ENCODE measurements at places on chromosomes 11 and 22.

GRCh38 chr11:65611028-65611757, 2.8 kb downstream of the MAP3K11 start:
- no peak for DNase-seq

GRCh38 chr22:43152003-43152356, 621 bp downstream of the TSPO start:
- no peak for DNase-seq

DNA sequence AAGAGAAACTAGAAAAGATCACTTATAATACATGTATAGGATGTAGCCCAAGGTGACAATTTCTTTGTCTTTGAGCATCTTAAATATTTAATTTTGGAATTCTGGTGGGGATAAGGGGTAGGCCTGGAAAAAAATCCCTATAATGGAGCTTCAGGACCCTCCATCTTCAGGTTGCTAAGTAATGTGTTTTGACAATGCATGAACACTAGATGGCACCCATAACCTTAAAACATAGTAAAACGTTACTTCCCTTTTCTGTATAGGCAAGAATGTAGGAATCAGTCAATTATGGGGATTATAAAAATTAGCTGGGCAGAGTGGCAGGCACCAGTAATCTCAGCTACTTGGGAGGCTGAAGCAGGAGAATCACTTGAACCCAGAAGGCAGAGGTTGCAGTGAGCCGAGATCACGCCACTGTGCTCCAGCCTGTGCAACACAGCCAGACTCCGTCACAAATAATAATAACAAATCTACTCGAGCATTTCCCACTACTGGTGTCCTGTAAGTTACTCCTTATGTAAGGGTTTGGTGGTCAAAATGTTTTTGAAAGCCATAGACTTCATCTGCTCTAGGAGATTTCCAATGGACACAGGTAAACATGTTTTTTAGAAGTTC, 541.9 kb upstream of the CCDC90B start:
- DNase-seq: peak; percentile 39

DNA sequence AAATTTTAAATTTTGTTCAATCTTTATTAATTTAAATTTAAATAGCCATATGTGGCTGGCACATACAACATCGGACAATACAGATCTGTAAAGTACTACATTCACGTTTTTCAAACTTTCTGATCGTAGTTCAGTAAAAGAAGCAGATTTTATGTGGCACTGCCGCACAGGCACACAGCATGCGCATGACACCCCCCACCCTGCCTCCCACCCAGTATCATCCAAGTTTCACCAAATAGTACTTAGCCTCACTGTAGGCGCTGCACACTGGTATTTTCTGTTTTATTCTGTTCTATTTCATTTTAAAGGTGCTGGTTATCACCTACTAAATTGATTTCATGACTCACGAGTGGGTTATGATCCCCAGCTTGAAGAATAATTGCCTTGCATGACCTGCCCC, 159.9 kb downstream of the HIPK3 start:
- no peak for DNase-seq

DNA sequence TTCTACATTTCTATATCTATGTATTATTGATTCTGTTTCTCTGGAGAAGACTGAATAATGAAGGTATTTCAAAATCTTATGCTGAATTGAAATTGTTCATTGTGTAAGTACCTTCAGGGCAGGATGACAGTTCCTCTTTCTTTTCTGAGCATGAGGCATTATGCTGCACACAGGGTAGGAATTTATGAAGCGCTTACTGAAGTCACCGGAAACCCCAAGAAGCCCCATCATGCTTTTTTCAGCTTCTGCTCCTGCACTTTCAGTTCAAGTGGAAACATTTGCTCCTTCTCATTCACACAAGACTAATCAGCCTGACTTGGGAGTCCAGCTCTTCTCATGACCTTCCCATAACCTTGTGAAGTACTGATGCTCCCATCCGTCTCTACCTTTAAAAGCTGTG, 314.7 kb upstream of the SORL1-AS1 start:
- DNase-seq: peak; percentile 9

- no peak for DNase-seq
These were observed 32.2 kb downstream of the CSNK2A3 start for GRCh38 chr11:11320825-11321224.

DNA sequence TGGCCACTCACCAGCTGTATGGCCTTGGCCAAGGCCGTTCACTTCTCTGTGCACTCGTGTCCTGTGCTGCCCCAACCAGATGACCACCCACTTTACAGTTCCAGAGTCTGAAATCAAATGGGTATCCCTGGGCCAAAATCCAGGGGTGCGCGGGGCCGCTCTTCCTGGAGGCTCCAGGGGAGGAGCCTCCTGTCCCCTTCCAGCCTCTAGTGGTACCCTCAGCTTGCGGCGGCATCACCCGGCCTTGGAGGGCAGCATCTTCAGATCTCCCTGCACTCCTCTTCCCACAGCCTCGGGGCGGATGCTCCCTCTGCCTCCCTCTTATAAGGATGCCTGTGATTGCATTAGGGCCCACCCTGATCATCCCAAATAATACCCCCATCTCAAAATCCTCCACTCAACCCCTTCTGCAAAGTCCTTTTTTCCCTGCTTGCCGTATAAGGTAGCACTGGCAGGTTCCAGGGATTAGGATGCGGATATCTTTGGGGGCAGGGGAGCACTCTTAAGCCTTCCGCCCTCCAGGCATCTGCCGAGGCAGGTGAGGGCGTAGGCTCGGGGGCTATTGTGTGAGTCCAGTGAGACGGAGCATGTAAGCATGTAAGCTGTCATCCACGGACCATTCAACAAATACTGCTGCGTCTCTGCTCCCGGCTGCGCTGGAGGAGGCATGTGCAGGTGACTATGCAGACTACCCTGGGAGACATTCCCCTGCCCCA, 24.4 kb upstream of the SHISAL1 start:
- DNase-seq: no peak

DNA sequence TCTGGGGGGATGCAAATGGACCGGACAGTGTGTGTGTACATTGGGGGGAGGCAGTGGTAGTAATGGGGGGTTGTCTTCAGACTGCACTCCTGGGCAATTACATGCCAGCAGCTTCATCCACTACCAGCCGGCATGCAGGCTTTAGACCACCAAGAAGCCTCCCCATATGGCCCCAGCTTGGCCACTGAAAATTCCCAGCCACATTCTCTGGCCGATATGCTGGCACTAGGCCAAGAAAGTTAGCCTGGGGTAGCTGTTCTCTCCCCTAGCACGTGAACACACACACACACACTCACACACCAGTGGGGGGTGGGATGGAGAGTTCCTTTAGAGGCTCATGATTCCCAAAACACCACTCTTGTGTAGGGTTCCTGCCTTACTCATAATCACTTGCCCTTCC, 3.6 kb upstream of the ROBO3 start:
- no peak for DNase-seq

GRCh38 chr22:19527861-19528417, 3.7 kb upstream of the CLDN5 start:
- peak; percentile 17 for DNase-seq

- DNase-seq: no peak
These were observed 718.4 kb upstream of the ANO5 start for GRCh38 chr11:21474529-21474928.

GRCh38 chr11:7969756-7970646, 4.8 kb upstream of the NLRP10 start:
- no peak for DNase-seq

GRCh38 chr22:48089601-48090331, 1327.3 kb downstream of the TBC1D22A start:
- no peak for DNase-seq

- DNase-seq: no peak
These were observed 7.4 kb downstream of the HIRA start for GRCh38 chr22:19424186-19424500.

GRCh38 chr22:46056546-46057245, 79.7 kb upstream of the WNT7B start:
- no peak for DNase-seq

GRCh38 chr11:59368238-59369022, 9.7 kb downstream of the OR5AN1 start:
- DNase-seq: no peak

DNA sequence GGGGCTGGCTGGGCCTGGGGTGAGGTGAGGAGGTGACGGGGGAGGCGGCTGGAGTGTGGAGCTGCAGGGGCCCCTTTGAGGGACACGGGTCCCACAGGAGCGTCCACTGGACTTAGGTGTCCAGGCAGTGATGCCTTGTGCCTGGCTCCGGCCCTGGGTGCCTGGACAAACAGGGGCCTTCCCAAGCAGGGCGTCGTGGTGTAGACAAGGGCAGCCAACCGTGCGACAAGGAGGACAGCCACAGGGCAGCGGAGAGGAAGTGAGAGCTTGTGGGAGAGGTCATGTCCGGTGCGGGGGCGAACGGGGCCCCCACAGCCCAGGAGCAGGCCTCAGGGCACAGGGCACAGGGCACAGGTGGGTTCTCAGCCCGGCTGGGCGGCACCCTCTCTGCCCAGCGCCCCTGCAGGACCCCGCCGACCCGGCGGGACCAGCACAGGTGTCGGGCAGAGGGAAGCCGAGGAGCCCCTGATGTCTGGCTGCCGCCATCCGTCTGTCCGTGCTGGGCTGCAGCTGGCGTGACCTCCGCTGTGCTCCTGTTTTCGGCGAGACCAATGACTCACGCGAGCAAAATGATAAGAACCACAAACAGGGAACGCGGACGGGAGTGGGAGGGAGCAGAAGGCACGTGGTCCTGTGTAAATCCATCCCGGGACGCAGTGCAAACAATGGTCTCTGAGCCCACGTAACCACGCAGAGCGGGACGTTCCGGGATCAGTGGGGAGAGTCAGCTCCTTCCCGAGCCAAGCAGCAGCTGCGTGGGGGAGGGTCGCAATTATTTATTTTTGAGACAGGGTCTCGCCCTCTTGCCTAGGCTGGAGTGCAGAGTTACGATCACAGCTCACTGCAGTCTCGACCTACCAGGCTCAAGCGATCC, 49.1 kb upstream of the A4GALT start:
- peak; percentile 96 for DNase-seq

GRCh38 chr22:30309951-30310741, 16.6 kb downstream of the TBC1D10A start:
- peak; percentile 92 for DNase-seq

GRCh38 chr11:95867105-95867504, 56.8 kb downstream of the MTMR2 start:
- no peak for DNase-seq

- no peak for DNase-seq
These were observed 442.4 kb downstream of the DLG2 start for GRCh38 chr11:85184721-85185120.

GRCh38 chr11:111086058-111086457, 159.5 kb upstream of the POU2AF2 start:
- DNase-seq: no peak

DNA sequence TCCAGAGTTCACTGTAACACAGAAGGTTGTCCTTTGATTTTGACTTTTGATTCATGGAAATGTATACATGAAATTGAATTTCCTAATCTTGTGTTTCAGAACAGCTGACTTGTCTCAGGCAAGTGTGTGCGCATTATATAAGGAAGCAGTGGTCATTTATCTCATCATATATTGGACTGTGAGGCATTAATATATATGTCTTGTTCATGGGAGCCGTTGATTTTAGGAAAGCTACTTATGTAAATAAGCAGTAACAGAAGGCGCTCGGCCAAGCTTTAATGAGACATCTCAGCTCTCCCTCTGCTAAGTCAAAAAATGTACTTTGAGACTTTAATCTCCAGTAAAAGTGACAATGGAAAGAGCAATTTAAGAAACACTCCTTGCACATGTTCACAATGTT, 100.5 kb downstream of the PDHX start:
- no peak for DNase-seq

- DNase-seq: no peak
These were observed 5.2 kb downstream of the ARRB1 start for GRCh38 chr11:75346296-75346695.

- DNase-seq: no peak
These were observed 1.1 kb downstream of the NLRP6 start for GRCh38 chr11:279040-279965.

DNA sequence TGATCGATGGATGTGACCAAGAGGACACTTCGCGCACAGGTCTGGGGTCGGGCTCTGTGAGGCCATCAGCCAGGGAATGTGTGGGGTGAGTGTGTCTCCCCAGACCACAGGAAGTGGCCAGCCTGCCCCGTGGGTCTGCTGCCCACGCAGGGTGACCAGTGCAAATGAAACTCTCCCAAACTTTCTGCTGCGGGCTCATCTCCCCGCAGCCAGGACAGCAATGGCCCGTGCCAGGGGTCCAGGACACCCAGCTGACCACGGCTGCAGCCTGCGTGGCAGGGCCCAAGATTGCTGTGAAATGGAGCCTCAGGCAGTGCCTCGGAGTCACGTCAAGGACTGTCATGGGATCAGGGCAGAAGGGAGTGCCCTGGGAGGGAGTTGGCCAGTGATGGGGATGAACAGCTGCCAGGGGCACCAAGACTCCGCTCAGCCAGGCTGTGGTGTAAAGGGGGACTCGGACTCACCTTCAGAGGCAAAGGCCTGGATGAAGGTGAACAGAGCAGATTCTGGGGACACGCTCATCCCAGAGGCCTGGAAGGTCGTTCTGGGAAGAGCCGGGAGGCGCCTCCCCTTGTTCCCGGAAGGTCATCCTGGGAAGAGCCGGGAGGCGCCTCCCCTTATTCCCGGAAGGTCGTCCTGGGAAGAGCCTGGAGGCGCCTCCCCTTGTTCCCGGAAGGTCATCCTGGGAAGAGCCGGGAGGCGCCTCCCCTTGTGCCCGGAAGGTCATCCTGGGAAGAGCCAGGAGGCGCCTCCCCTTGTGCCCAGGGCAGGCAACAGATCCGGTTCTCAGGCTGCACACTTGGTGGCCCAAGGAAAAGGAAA, 252.6 kb downstream of the BRD1 start:
- no peak for DNase-seq

DNA sequence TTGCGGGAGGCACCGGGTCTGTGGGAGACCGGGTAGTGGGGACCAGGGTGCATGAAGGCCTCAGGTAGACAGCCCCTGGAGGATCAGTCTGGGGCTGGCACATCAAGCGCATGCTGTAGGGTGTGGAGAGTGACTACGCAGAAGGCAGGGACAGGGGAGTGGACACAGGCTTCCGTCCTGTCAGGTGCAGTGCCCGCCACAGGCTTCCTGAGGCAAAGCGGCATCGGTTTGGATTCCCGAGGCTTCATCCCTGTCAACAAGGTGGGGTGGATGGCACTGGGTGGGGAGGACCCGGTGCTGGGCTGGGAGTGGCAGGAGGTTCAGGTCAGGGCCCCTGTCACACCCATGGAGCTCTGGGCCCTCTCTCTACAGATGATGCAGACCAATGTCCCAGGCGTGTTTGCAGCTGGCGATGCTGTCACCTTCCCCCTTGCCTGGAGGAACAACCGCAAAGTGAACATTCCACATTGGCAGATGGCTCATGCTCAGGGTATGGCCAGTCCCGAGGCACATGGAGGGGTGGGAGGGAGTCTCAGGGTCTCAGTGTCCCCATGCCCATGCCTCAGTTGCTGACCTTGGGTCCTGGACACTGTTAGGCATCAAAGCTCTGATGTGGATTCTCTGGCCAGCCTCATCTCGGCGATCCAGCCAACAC, 4.5 kb upstream of the LZTR1 start:
- no peak for DNase-seq

- peak; percentile 94 for DNase-seq
These were observed 135.4 kb downstream of the OSBP2 start for GRCh38 chr22:30829901-30830550.

GRCh38 chr11:60477035-60477445, 15.5 kb upstream of the MS4A12 start:
- DNase-seq: no peak

GRCh38 chr22:43883012-43883661, 8.7 kb downstream of the PNPLA5 start:
- DNase-seq: peak; percentile 84

GRCh38 chr22:45774001-45774670, 102.5 kb downstream of the ATXN10 start:
- no peak for DNase-seq

GRCh38 chr22:43060183-43060582, 29.0 kb downstream of the TTLL1 start:
- no peak for DNase-seq

- peak; percentile 67 for DNase-seq
These were observed 197.8 kb downstream of the SOX6 start for GRCh38 chr11:16158426-16158994.
